Smooth muscle cell of the brain vasculature (primary cell): ENCODE measurements at places on chromosomes 12 and 14.

- no peak for DNase-seq
Observed at GRCh38 chr14:71728386-71728785, 203.8 kb upstream of the RGS6 start.

- DNase-seq, result no peak
Observed at GRCh38 chr12:22169376-22169775, 123.4 kb downstream of the CMAS start.

GRCh38 chr12:30811966-30812365, 57.2 kb upstream of the CAPRIN2 start:
- DNase-seq, result no peak

DNA sequence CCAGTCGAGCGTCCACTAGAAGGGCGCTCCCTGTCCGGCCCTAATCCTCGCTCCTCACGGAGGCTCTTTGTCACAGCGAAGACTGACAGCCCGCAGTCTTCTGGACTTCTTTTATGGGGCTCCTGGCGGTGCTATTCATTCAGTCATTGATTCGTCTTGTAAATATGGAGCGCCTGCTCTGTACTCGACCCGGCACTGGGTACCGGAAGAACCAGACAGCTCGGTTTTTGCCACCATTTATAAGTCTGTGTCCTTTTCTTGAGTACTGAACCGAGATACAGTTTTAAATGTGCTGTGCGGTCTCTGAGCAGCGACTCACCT, 570 bp downstream of the DMAC2L start:
- DNase-seq, result no peak

DNA sequence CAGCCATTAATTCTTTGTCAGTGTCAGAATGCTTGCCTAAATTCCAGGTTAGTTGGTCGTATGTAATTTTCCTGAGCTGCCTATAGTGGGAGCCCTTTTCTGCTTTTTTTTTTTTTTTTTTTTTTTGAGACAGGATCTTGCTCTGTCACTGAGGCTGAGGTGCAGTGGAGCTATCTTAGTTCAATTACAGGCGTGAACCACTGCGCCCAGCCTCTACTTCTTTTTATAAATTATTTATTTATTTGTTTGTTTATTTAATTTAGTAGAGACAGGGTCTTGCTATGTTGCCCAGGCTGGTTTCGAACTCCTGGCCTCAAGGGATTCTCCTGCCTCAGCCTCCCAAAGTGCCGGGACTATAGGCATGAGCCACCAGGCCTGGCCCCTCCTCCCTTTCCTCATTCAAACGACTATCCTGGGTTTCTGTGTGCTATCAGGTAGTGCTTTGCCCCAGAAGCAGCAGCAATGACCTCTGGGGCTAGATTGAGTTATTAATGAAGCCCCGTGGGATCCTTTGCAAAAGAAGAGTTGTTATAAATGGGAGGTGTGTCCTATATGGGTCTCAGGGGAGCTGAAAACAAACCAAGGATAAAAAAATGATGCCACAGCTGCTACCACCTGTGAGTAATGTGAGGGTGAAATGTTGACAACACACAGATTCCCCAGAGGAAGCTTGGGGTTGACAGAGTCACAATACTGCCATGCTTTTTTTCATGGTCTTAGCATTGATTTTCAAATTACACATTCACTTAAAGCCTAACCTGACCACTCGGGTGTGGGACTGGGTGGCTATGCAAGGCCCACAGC, 34.6 kb upstream of the NFKBIA start:
- DNase-seq, result no peak

- no peak for DNase-seq
Observed at GRCh38 chr14:95981965-95982364, 57.2 kb upstream of the C14orf132 start.

DNA sequence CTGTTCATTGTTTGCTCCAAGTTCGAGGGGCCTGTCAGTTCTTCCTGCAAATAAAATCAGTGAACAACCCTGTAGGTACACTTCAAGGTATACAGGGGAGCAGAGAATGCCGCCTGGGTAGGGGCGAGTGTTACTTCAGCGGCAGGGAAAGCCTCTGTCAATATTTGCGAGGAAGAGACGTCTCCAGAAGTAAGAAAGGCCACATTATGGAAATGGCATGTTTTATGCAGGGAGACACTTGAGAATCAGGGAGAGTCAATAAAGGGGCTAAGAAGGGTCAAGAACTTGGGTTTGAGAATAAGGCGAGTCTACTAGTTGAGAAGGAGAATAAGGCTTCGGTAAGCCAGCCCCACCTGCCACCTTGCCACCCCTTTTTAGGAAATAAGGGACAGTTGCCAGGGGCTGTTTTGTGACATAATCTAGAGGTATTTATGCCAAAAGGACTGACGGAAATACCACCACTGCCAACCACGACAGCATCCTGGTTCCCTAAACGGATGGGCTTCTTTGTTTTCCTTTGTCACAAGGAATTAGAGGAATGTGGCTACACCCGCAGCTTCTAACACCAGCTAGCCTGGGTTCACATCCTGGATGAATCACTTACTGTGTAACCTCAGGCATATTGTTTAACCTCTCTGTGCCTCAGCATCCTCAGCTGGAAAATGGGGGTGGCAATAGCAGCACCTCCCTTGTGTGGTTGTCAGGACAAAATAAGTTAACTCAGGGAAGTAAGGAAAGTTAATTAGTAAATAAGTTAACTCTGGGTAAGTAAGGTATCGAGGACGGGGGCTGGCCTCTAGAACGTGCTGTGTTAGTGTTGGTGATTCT, 67.7 kb downstream of the EID3 start:
- DNase-seq, result no peak

- DNase-seq, result no peak
Observed at GRCh38 chr14:22794551-22794951, 20.7 kb downstream of the SLC7A7 start.

DNA sequence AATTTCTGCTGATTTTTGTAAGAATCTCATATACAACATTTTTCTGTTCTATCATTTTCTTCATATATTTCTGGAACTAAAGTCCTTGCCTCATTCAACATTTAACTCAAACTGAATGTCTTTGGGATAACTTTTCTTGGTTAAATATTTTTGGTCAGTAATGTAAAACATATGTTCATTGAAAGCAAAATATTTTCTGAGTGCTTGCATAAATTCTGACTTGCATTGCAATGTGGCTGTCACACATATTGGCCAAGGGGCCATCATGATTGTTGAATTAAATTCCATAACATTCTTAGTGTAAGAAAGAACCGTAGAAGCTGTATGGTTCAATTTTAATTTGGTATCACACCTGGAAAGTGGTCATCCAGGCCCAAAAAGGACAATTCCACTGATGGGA, 369.4 kb downstream of the GALC start:
- no peak for DNase-seq

- DNase-seq, result no peak
Observed at GRCh38 chr14:81565441-81566290, 32.0 kb upstream of the SEL1L start.

DNA sequence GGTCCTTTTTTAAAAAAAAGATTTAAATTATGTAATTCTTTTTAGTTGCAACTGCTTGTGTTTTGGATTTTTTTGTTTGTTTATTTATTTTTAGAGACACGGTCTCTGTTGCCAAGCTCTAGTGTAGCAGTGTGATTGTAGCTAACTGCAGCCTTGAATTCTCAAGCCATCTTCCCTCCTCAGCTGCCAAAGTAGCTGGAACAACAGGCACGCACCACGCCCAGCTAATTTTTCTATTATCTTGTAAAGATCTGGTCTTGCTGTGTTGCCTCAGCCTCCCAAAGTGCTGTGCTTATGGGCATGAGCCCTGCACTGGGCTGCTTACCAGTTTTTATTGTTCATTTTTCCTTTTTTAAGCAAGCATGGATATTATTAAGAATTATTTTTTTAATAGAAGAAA, 10.6 kb upstream of the ART4 start:
- no peak for DNase-seq

- DNase-seq, result no peak
Observed at GRCh38 chr12:19140381-19141236, 11.1 kb downstream of the PLEKHA5 start.

GRCh38 chr14:70692210-70692609, 50.5 kb downstream of the TTC9 start:
- no peak for DNase-seq

DNA sequence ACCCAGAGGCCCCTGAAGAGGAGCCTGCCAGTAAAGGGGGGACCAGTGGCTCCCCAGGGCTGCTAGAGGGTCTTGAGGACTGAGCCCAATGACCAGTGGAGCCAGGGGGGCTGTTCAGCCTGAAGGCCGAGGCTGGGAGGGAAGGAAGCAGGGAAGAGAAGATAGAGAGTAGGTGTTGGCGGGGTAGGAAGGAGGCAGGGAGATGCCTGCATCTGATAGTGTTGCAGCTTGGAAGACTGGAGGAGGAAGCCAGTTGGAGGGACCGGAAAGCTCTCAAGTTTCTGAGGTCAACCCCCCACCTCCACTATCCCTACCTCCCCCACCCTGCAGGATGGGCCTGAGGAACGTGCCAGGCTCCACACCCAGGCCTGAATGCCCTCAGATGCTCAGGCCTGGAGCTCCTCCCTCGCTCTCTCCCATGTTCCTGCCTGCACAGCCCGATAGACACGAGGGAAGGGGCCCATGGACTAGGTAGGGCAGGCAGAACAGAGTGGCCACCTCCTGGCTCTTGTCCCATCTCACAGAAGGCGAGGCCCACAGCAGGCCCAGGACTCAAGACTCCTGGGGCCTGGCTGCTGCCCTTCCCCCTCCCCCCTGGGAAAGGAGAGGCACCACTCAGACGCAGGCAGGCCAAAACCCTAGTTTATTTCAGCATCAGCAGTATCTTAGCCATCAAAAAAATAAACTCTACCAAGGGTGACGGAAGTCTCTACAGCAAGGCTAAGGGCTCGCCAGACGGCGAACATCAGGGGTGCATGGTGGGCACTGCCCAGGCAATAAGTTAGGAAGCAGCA, 3.4 kb downstream of the CKB start:
- no peak for DNase-seq

DNA sequence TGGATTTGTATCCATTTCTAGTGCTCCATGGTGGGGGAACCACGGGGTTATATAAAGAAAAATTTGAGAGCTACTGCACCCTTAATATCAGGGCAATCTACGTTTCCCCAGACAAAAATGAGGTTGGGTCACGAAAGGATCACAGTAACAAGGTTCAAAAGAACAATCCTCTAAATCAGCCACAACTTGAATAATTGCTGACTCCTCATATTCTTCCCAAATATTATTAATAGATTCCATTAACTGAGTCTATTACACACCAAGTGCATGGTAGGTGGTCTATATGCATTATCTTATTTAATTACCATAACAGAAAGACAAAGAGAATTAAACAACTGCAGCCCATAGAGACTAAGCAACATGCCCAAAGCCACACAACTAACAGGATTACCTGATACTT, 438.2 kb downstream of the ETNK1 start:
- DNase-seq, result no peak

DNA sequence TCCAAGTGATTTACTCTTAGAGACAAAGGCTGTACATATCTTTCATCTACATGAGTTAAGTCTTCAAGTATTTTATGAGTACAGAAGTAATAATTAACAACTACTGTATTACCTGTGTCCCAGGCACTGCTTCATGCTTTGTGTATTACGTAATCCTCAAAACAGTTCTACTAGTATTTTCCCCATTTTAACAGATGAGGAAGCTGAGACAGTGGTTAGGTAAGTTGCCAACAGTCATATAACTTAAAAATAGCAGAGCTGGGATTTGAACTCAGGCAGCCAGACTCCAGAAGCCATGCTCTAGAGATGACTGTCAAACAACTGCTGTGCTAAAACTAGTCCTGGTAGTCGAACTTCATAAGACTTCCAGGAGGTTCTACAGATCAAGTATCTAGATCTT, 10.7 kb downstream of the TRMT5 start:
- no peak for DNase-seq

- DNase-seq, result no peak
Observed at GRCh38 chr14:83208341-83208740, 1674.7 kb upstream of the SEL1L start.

DNA sequence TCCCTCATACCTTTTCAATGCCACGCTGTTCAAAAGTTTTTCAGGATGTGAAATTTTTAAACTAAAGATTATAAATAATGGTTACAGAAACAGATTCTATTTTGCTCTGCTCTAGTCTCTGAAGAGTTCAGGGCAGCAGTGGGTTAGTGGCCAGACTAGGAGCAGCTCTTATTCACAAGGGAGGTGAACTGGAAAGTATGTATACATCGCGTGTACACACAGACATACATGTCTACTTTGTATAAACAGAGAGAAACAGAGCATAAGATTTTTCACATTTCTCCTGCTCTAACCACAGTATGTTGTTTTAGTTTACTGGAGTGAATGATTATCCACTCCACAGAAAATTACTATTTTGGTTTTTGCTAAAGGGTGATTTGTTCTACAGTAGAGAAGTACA, 74.4 kb upstream of the CRY1 start:
- no peak for DNase-seq

DNA sequence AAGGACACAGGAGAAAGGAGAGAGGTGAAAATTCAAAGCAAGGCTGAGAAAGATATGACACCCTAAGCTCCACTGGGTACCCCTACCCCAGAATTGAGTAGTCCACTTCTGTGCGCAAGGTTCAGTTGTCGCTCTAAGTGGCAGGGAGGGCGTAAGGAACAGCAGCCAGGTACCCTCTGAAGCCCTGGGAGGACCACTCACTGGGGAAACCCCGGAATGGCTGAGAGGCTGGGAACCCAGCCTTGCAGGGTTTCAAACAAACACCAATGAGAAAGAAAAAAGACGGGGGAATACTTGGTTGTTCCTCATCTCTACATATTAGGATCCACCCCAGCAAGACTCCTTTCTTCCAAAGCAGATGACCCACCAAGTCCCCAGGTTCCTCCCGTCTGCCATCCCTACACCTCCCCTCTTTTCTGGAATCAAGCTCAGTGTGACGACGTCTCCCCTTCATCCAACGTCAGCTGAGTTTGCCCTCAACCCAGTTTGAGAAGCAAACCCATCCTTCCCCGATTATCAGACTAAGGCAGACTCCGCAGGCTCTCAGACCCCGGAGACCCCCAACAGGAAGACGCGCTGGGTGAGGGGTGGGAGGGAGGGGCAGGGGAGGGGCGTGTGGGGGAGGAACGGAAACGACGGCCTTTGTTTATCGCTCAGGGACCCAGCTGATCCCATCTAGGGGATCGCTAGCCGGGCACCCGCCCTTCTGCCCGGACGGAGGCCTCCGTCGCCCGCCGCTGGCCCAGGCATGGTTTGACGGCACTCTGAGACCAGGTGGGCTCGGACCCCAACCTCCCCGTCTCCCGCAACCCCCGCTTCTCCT, 795 bp downstream of the LMBR1L start:
- no peak for DNase-seq

DNA sequence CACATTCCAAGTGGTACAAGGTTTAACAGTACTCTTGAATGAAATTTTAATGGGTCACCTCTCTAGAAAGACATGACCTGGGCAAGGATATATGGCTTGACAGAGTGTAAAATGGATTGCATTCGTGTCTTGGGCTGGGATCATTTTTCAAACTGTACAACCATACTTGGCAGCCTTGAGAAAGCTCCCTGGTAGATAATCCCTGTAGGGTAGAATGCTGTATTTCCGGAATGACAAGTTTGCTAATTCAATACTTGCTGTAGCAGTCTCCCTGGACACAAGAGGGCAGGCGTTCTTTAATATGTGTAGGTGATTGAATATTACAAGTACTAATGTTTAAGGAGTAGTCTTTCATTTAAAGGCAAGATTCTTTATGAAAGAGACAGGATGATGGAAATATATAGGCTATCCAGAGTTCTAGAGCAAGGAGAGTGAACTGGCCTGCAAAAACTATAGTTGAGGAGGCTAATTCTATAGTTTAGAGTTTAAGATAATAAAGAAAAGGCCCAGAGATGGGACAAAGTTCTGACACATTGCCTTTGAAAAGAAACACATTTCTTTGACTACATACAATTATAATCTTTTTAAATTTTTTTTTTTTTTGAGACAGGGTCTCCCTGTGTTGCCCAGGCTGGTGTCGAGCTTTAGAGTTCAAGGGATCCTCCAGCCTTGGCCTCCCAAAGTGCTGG, 53.4 kb downstream of the PLBD1 start:
- DNase-seq, result no peak
